ENCODE measurements at places on chromosomes 1 and 21.

DNA sequence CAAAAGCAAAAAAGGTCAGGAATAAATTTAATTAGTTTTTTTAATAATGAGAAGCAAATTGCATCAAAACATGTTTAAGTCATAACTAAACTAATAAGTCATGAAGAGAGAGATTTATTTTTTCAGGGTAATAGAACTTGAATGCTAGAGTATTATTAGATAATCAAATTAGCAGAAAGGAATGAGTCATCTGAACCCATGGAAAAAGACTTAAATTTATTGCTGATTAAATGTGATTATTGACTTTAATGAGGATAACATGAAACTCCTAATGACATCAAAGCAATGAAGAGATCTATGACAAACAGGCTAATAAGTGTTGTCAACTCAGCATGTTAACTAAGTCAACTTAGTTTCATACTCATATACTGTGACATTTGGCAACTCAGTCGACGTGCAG lies 264.2 kb downstream of the USP25 start:
- no peak for DNase-seq

DNA sequence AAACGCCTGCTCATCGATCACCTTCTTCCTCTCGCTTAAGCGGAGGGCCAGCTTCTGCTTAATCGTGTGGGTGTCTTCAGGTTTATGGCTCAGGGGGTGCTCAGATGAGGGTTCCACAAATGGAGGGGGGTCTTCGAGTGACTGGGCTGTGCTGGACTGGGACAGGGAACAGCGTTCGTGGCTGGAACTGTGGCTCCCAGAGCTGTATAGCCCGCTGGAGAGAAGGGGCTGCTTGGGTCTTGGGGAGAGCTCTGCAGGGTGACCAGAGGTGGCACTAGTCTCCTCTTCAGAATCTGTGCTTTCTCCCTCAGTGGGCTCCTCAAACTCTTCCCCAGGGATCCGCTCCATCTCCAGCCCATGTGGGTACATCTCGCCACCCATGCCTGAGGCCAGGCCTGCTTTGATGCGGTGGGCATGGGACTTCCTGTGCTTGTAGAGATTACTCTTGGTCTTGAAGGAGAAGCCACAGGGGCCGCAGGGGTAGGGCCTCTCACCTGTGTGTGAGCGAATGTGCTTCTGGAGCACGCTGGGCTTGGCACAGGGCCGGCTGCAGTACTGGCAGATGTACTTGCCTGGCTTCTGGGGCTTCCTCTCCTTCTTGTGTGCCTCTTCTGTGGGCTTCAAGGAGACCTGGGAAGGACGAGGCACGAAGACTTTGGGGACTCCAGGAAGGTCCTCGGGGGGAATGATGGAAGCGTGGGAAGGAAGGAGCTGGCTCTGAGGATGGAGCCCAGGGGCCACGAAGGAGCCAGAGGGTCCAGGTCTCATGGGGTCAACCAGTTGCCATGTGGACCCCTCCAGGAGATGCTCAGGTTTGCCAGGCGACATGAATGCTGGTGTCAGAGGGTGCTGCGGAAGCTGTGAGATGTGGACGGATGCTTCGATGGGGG lies 99.4 kb upstream of the EDN2 start:
- no peak for DNase-seq

DNA sequence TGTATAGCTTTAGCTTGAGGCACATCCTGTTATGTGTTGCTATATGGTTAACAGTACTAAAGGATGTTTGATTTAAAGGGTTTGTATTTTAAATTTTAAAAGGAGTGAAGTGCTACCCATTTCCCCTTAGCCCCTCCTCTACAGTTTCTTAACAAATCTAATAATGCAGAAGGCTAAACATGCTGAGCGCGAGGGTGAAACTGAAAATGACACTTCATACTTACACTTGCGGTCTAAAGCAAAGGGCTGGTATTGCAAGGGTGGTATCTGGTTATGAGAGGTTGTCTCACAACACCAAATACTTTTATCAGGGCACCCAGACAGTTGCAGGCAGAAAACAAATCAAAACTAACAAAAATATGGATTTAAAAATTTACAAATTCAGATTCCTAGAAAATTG lies 172.3 kb downstream of the SIPA1L2 start:
- no peak for DNase-seq

DNA sequence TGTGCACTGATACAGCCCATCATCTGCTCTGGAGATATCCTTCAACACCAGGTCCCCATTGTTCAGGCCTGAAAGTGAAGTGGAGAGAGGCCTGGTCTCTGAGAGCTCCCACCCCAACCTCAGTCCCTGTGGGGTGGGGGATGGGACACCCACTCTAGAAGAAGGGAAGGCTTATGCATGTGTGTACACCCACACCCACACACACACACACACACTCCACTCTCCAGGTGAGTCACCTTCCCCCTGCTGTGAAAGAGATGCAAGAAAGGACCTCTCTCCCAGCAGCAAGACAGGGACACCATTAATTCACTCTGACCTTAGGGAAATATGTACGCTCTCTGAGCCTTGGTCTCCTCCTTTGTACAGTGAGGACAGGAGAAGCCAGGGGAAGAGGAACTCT lies 5.9 kb downstream of the VSIG8 start:
- no peak for DNase-seq

GRCh38 chr1:231808116-231808515 lies 181.5 kb downstream of the DISC1 start:
- DNase-seq = no peak

DNA sequence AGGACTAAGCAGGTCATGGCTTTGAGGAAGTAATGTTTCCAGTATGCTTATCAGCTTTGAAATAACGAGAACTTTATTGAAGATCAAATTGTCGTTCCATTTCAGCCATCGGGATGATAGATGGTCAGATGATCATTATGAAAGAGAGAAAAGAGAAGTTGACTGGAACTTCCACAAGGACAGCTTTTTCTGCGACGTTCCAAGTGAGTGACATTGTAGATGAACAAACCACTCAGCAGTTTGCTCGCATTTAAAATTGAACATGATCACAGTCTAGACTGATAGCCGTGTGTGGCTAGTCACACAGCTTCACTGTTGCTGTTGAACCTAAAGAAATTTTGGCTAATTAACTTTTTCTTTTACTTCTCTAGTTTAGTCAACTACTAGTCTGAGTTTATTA lies 151.1 kb downstream of the TLR5 start:
- DNase-seq = no peak

- DNase-seq = no peak
Observed at GRCh38 chr1:228448372-228448771, 31.7 kb upstream of the TRIM17 start.

DNA sequence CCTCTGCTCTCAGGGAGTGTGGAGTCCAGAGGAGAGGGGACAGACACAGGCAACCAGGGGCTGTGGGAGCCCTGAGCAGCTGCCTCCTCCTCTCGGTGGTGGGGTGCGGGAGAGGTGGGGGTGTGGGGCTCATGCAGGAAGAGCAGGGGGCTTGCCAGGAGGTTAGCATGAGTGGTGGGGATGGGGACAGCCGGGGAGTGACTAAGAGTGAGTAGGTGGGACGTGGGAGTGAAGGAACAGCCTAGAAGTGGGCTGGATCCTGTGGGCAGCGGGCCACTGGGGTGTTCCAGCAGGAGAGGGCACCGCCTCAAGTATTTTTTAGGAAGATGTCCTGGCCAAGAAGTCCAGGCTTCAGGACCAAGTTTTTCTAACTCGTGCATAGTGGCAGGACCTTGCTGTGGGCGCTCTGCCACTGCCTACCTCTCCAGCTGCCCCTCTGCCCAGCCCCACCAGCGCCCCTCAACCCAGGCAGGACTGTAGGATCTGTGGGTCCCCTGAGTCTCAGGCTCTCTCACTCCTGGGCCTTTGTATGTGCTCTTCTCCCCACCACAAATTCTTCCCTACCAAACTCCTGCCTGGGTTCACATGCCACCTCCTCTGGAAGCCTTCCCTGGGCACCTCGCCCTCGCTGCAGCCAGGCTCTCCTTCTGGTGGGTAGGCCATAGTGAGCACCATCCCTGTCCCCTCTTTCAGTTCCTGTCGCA lies 18.8 kb upstream of the LHX4 start:
- DNase-seq = no peak

DNA sequence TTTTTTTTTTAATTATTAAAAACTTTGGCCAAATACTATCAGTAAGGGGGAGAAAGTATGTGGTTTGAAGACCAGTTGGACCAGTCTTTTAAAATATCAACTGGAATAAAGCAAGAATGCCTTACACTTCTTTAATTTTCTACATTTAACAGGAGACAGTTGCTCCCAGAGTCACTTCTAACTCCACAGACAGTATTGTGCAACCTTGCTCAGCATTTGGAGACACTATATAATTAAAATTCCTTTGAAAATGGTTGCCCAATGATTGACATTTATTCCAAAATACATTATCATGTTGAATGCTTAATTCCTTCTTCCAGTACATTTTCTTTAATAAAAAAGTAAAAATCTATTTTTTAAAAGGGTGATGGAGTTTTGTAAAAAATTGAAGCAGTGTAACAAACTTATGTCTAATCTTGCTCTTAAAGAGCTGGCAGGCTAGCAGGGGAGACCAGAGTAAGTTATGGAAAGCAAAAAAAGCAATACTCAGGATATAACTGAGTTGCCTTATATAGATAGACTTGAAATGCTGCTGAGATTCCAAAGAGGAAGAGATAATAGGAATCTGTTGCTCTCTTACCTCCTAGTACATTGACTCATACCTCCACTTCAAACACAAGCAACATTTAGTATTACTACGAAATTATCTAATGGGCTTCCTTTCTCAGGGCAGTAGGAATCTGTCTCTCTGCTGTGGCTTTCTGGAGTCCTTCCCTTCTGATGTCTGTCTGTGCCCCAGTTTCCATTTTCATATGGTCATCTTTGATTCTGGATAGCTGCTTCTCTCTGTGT lies 69.7 kb upstream of the RGL1 start:
- DNase-seq = no peak

- DNase-seq = no peak
Observed at GRCh38 chr1:2583871-2584351, 2.7 kb upstream of the PRXL2B start.

DNA sequence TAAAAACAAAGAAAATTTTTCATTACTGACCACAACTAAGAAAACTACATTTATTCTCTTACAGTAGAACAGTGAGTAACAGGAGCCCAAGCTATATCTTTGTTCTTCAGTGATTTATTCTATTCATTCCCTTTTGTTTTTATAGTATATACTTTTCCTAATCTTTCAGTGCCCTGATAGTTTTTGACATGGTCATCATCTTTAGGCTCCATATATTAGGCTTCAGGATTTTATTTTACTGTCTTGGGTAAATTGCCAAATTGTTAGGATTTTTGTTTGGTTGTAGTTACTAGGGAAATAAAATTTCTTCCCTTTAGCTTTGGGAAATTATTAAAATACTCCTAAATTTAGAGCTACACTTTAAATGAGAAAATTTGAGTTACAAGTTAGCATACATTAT lies 10.3 kb downstream of the FBXO28 start:
- no peak for DNase-seq

GRCh38 chr1:119662034-119662437 lies 14.0 kb upstream of the ZNF697 start:
- no peak for DNase-seq

- no peak for DNase-seq
Observed at GRCh38 chr1:153646672-153647345, 11.7 kb upstream of the SNAPIN start.

DNA sequence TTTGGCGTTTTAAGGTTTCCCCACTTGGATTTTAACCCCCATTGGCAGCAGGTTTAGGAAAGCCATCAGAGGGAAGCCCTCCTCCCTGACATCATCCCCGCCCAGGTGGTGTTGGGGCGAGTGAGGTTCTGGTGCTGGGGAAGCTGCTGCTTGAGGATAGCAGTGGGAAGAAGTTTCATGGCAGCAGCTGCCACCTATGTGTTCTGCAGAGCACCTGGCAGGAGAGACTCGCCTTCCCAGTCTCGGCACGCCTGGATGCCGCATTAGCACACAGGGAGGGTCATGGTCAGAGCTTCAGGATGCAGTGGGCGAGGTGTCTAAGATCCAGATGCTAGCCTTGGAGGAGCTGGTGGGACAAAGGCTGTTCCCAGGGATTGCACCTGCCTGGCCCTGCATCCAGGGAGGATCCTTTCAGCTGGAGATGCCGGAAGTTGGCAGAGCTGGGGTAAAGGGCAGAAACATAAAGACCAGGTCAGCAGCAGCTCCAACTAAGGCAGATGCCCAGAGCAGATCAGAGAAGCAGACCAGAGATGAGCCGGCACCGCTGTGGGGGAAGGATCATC lies 33.9 kb downstream of the ABCG1 start:
- DNase-seq = no peak

All from NCI-H446 treated with DMSO at 0.1 percent for 48 hours (cell line).